ENCODE measurements at places on chromosomes 5 and 9.

- no peak for DNase-seq
Measured at GRCh38 chr5:131812371-131813160, 15.7 kb upstream of the FNIP1 start.

- DNase-seq, result no peak
Measured at GRCh38 chr5:149481485-149481884, 69.8 kb downstream of the CSNK1A1 start.

DNA sequence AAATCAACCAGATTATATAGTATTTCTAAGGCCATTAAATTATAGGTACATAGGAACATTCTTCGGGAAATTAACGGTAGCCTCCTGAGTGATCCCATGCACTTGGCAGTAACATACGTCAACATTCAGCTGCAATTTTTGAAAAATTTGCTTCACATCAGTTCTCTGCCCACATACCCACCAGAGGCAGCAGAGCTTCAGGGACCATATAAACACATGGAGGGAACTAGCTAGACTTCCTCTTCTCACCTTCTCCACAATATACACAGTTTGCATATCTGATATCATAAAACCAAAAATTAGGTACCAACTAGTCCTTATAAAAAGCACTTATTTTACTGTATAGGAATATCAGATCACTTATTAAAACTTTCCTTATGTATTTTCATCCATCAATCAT is 4.8 kb downstream of the PSIP1 start:
- DNase-seq, result no peak

DNA sequence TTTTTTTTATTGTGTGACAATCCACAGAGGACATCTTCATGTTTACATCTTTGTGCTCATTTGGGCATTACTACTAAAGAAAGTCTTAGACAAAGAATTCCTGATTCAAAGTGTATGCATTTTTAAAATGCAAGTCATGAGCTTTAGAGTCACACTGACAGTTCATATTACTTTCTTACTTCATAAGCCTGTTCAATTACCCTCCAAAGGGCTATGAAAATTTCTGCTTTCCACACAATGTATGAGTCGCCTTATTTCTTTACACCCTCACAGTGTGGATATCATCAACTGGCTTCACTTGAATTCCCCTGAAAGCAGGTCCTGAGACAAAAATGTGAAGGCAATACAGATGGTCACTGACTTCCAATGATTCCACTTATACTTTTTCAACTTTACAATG is 280.4 kb upstream of the PTGER4 start:
- DNase-seq, result no peak

GRCh38 chr9:118108971-118109370 is 404.8 kb downstream of the TLR4 start:
- no peak for DNase-seq

DNA sequence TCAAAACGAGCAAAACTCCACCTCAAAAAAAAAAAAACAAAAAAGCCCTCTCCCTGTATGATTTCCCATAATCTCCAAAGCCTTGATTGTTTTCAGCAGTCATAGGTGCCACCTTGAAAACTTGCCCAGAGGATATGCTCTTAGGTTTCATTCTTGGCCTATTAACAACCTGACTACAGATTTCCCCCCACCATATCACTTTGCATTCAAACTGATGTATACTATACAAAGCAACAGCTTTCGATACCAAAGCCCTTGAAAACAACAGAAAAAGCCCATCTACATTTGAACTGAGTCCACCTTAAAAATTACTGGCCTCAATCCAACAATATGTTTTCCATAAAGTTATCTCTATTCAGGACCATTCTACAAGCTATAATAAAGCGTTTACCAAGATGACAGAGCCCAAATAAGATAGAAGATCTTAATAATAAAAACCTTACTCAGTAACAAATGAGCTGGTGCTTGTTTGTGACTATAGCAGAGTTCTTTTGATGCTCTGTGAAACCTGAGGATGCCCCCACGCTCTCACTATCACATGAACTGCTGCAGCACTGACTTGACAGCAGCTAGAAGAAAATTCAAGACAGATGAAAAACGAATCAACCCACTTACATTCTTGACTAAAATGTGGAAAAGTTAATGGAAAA is 44.4 kb downstream of the FNBP1 start:
- DNase-seq, result no peak

DNA sequence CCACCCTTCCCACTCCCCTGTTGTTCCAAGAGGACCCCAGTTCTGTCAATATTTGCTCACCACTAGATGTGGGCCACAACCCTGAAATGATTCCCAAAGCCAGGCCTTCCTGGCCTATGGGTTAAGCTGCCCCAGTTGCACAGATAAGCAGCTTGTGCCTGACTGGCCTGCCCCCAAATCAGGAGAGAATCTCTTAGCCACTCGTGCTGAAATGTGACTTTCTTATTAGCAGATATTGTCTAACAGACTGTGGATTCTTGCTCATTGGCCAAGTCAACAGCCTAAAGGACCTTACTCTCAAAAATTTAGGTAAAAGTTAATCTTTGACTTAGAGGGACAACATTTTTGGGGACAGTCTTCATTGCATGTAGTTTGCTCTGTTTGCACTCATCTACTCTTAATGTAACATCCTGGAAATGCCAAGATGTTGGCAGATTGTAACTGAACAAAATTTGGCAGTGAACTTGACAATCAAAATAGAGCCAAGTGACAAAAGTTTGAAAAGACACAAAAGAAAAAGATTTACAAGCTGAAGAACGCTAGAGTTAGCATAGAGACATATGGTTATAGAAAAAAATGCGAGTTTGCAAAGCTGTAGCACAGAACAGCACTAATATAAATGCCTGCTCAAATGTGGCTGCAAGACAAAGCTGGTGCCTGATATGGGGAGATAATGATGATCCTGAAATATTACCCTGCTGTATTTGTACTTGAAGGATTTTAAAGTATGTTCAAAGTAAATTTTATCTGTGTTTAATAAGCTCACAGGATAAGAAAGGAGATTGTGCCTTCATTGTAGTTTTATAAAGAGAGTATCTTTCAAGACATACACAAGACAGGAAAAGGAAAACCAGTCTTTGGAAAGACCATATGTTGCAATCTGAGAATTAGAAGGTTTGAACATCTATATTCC is 29.0 kb upstream of the FSD1L start:
- no peak for DNase-seq

DNA sequence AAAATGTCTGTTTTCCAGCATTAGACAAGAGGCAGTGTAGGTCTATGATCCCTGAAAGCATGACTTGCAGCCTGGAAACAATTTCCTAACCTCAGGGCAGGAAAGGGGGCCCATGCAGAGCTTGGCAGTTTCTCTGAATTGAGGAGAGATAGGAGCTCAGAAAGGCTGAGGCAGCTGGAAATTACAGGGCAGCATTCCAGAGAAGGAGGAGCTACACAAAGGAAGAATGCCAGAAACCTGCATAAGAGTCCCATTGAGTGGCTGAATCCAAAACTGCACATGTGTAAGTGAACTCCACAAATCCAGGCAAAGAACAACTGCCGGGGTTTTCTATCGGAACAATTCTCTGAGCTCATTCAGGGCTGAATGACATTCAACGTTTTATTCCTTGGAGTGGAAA is 346.8 kb downstream of the PIK3R1 start:
- no peak for DNase-seq

DNA sequence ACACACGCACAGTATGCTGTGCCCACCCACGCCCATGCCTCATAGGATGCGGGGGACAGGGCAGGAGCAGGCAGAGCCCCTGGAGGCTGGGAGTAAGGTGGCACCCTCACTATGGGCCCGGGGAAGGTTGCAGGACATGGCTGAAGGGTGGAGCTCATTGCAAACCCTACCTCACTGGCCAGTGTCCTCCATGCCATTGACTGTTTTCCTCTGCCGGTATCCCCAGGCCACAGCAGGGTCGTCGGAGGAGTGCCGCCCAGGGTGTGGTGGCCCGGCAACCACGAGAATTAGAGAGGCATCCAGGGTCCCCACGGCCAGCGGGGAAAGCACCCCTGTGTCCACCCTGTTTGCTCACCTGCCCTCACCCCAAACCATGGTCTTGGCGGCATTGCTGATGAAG is 59.7 kb upstream of the FCN2 start:
- DNase-seq, result no peak

- DNase-seq, result no peak
Measured at GRCh38 chr5:147688656-147689356, 93.7 kb downstream of the JAKMIP2 start.

DNA sequence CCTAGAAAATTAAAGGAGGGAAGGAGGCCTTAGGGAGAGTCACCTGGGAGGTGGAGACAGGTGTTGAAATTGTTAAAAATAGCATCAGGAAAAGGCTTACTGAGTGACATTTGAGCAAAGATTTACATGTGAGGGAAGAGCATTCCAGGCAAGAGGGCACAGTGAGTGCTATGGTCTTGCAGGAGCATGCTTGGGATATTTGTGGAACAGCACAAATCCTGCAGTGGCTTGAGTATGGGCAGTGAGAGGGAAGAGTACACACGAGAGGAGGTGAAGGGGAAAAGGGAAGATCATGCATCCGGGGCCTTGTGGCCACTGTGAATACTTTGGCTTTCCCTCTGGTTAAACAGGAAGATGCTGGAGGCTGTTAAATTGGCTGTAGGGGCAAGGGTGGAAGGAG is 36.6 kb downstream of the ACER2 start:
- DNase-seq, result no peak

- no peak for DNase-seq
Measured at GRCh38 chr5:39373791-39374190, 9.5 kb upstream of the C9 start.
